Upper lobe of left lung (tissue), 6 donors: ENCODE measurements at places on chromosomes 3 and 15. TPM values are rescaled to one million over a fixed set of nuclear protein-coding genes. Genes with fewer than 3 reads are reported as not detected.

DNA sequence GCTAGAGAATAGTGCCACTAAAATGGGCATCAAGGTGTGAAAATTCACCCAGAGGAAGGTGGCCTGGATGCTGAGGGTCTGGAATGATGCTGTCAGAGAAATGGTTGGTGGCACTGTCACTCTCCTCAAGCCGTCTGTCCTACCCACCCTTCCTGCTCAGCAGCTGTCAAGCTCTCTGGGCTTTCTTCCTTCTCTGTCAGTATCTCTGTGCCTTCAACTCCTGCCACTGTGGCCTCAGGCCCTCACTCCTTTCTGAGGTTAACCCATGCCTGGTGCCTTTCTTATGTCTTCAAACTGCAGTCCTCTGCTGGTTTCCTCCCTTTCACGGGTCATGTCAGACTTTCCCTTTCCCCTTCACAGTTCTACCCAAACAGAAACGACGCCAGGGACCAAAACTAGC lies 4.4 kb downstream of the MYO5C start:
- no peak for DNase-seq

Gene CCR1
- 8.0 TPM for total RNA-seq

- DNase-seq, result no peak
Observed at GRCh38 chr15:47410247-47410646, 307.1 kb upstream of the SEMA6D start.

- no peak for DNase-seq
Observed at GRCh38 chr3:70076396-70076795, 76.9 kb downstream of the SAMMSON start.

Gene OR5K2
- total RNA-seq, result not detected

DNA sequence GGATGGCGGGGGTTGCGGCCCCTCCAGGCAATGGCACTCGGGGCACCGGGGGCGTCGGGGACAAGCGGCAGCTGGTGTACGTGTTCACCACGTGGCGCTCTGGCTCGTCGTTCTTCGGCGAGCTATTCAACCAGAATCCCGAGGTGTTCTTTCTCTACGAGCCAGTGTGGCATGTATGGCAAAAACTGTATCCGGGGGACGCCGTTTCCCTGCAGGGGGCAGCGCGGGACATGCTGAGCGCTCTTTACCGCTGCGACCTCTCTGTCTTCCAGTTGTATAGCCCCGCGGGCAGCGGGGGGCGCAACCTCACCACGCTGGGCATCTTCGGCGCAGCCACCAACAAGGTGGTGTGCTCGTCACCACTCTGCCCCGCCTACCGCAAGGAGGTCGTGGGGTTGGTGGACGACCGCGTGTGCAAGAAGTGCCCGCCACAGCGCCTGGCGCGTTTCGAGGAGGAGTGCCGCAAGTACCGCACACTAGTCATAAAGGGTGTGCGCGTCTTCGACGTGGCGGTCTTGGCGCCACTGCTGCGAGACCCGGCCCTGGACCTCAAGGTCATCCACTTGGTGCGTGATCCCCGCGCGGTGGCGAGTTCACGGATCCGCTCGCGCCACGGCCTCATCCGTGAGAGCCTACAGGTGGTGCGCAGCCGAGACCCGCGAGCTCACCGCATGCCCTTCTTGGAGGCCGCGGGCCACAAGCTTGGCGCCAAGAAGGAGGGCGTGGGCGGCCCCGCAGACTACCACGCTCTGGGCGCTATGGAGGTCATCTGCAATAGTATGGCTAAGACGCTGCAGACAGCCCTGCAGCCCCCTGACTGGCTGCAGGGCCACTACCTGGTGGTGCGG lies 1.9 kb downstream of the CHST2 start:
- peak; percentile 85 for DNase-seq

GRCh38 chr3:178397836-178398235 lies 138.4 kb upstream of the KCNMB2 start:
- no peak for DNase-seq

Gene OR4F6
- not detected for total RNA-seq

- no peak for DNase-seq
Observed at GRCh38 chr3:185729337-185730055, 95.3 kb downstream of the IGF2BP2 start.

DNA sequence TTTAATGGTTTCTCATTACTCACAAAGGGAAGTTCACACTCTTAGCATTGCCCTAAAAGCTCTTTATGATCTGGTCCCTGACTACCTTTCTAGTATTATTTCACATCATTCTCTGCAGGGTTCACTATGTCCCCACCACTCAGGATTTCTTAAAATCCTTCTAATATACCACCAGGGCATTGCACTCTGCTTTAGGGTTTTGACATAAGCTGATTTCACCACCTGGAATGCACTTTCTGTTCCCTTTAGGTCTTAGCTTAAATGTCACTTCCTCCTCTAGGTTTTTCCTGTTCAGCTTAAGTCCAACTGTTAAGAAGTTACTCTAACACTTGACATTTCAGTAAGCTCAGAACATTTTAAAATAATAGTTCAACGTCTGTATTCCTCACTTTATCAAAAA lies 81.7 kb downstream of the HCN4 start:
- no peak for DNase-seq

GRCh38 chr3:57086201-57086600 lies 25.7 kb downstream of the SPATA12 start:
- DNase-seq, result no peak

DNA sequence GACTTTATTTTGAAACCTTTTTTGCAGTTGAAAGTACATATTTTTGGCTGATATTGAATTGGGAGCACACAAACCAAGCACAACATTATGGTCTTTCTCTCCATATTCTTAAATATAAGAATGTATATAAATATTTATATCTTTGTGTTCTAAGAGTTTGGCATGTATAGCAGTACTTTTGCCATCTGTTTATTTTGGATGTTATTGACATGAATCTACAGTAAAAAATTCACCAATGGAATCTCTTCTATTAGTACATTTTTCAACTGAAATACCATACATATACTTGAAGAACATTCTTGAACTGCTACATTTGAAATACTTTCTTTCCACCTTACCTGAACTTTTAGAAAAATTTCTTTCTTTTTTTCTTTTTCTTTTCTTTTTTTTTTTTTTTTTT lies 109.2 kb upstream of the STRIT1 start:
- DNase-seq, result no peak

Gene CKMT1B
- 3.9 TPM for total RNA-seq

- DNase-seq, result peak; percentile 58
Observed at GRCh38 chr3:194748225-194748624, 62.5 kb downstream of the FAM43A start.

GRCh38 chr15:45842151-45842550 lies 207.3 kb downstream of the SQOR start:
- DNase-seq, result no peak

Gene MCTP2
- 48.3 TPM for total RNA-seq

DNA sequence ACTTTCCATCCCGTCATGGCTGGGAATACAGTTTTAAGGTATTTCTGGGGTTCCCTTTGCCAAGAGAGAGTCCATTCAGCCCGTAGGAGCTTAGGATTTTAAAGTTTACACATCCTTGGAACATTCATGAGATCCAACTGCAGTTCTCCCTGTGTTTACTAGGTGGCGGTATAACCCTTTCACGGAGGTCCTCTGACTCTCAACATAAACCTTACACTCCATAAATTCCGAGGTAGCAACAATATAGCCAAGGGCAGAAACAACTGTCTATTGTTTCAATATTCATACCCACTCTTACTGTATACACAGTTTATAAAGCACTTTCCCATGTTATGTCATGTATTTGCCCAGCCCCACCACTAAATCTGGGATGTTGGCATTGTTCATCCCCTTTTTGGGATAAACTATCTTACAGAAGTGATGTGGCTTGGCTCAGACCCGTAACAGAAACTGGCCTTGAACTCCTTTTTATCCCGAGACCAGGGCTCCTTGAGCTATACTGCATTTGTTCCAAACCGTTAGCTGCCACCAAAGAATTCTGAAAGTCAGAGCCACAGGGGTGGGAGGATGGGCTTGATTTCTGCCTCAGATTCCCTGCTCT lies 69.2 kb upstream of the COL6A5 start:
- no peak for DNase-seq

- no peak for DNase-seq
Observed at GRCh38 chr15:27512281-27513001, 541.5 kb downstream of the GABRG3 start.

DNA sequence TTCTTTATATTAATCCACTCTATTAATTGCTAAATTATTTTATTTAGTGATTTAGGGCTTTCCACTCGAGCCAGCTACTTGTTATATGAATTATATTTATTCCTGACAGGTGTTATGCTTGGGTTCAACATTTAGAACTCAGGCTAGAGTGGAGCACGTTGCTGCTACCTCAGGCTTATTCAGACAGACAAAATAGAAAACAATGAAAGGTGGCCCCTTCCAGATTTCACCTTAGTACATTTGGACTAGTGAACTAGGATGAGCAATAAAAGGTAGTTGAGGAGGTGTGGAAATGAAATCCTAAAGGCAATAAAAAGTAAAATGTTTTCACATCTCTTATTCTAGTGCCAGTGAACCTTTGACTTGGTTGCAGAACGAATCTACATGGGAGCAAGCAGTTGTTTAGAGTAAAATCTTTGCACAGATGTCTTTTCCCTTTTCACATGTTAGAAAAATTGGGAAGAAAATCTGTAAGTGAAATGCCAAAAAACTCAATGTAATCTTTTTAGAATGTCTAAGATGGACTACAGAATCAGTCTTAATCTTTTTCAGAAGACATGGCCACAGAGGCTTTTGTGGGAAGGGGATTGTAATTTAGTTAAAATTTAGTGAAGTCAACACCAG lies 63.8 kb downstream of the AKAP13 start:
- DNase-seq, result no peak

Gene MAPK6
- total RNA-seq, result 10.5 TPM

Gene IL5RA
- total RNA-seq, result 3.5 TPM

GRCh38 chr3:53044711-53045517 lies 959 bp downstream of the SFMBT1 start:
- DNase-seq, result peak; percentile 94

GRCh38 chr3:110562621-110563020 lies 509.0 kb upstream of the NECTIN3 start:
- DNase-seq, result no peak

GRCh38 chr15:56537881-56538280 lies 72.9 kb upstream of the MNS1 start:
- no peak for DNase-seq

DNA sequence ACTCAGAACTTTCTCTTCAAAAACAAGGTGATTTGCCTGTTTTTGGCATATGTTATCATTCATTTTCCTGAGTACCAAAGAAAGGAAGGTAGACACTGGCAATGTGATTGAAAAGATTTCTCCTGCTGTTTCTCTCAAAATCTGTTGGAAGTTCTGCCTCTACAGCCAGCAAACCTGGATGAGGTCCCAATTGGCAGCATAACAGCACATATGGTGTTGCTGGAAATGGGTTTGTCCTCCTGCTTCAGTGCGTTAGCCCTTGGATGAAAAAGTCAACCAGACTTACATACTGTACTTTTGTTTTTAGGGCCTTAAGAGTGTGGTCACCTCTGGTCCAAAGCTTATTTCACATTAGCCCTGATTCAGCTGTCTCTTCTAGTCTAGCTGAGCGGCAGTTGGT lies 237.6 kb upstream of the MME start:
- no peak for DNase-seq

- DNase-seq, result no peak
Observed at GRCh38 chr3:99902091-99902490, 84.4 kb downstream of the CMSS1 start.

Gene CCDC13
- total RNA-seq, result 3.6 TPM

GRCh38 chr3:146138902-146139301 lies 22.1 kb downstream of the PLOD2 start:
- DNase-seq, result no peak

DNA sequence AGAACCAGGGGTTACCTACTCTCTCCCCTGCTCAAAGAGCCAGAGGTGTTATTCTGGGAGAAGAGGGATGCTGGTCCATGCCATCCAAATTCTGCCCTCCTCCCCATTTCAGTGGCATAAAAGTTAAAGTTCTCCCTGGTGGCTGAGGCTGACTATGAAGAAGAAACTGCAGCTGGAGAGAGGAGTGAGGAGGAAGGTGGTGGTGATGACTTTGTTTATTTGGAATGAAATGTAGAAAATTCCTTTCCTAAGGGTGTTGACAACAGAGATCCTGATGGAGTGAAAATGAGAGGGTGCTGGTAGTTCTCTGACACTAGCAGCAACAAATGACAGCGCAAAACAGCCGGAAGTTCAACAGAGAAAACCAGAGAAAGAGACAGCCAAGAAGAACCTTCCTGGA lies 100.4 kb downstream of the PCCB start:
- no peak for DNase-seq

- DNase-seq, result no peak
Observed at GRCh38 chr3:120560304-120561250, 35.6 kb upstream of the NDUFB4 start.

DNA sequence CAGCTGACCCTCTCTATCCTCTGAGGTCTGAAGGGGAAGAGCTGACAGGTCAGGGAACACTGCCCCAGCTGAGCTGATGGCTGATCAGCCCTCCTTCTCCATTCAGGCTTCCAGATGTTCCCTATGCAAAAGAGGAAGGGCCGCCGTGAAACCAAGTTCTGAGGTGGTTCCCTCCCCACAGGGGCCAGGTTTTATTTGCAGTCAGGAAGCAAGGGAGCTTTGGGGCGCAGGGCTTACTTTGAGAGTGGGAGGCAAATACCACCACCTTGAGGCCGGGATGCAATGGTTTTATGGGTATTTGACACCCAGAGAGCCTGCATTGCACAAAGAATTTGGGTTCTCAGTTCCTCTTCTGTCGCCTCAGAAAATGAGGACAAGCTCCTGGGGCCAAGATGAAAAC lies 186.9 kb downstream of the ARRDC4 start:
- no peak for DNase-seq

Gene ZPLD1
- not detected for total RNA-seq

DNA sequence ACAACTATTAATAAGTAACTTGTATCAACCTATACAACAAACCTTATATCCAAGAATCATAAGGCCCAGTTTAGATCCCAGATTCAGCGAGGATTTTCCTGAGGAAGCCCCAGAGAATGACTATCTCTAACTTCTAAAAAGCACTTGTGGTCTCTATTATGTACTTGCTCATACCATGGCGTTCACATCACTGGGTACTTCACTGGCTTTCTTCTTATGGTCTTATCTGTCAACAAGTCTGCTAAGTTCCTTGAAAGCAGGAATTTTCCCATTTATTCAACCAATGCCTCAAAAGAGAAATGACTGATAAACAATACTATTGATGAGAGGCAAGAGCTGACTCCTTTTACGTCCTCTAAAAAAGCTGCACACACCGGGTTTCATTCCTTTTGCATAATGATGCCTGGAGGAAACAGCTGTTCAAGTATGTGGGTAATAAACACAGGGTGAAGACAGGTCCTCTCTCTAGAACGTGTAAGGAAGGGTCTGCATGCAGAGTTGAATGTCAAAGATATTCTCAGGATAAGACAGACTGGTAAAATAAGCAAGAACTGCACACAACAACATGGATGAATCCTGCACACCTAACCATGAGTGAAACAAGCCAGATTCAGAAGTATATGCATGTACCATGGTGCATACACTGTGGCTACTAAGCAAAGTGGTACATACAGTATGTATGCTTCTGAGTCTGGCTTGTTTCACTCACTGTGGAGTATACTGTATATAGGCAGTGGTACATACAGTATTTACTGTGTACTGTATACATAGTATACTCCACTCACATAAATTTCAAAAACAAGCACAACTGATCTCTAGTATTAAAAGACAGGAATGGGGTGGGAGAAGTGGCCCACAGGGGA lies 408.7 kb downstream of the SHQ1 start:
- DNase-seq, result no peak

GRCh38 chr15:67456677-67457529 lies 64.0 kb upstream of the C15orf61 start:
- DNase-seq, result no peak

Gene TRPM1
- total RNA-seq, result not detected
